ENCODE measurements at places on chromosomes 3 and 15.

- no peak for DNase-seq
These were observed 393.1 kb upstream of the ARRDC4 start for GRCh38 chr15:97567411-97567810.

- no peak for DNase-seq
These were observed 227.5 kb downstream of the ALCAM start for GRCh38 chr3:105594219-105594618.

- DNase-seq = no peak
These were observed 306.5 kb upstream of the SLITRK3 start for GRCh38 chr3:165502707-165503106.

DNA sequence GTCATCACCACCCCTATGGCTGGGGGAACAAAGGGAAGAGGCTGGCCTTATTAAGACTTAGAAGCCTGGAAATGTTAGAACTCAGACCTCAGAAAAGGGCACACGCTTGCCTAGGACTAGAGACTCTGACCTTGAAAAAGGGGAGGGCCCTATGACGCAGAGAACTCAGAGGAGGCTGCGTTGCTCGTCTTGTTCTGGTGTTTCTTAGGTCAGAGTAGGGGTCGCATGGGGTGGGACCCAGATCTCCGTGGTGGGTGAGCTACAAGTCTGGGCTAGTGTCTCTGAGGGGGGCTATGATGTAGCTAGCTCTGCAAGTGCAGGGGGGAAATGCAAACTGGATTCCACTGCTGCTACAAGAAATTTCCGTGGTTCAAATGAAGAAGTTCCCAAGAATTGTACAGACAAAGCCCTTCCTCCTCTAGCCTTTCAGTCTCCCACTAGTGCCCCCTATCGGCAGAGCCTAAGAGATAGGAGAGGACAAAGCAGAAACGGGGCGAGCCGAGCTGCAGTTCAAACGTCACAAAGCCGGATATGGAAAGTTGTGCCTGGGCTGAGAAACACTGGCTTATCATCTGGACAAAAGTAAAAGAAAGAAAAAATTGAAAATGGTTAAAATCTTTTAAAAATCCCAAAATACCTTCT lies 392.9 kb upstream of the ROBO2 start:
- DNase-seq = no peak

DNA sequence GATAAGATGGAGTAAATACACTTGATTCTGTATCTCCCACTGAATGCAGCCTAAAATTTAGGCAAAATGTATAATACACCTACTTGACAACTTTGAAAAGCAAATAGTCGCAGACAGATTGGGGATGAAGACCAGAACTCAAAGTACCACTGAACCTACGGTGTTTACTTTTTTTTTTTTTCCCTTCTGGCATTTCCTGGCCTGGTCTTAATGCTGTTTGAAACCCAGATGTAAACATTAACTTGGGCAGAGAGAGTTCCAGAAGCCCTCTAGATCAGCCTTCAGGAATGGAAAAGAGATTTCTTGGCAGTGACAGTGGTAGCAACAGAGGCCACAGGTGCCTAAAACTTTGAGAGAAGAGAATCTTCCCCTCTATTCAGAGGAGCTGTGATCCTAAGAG lies 27.8 kb downstream of the ALPK3 start:
- no peak for DNase-seq

DNA sequence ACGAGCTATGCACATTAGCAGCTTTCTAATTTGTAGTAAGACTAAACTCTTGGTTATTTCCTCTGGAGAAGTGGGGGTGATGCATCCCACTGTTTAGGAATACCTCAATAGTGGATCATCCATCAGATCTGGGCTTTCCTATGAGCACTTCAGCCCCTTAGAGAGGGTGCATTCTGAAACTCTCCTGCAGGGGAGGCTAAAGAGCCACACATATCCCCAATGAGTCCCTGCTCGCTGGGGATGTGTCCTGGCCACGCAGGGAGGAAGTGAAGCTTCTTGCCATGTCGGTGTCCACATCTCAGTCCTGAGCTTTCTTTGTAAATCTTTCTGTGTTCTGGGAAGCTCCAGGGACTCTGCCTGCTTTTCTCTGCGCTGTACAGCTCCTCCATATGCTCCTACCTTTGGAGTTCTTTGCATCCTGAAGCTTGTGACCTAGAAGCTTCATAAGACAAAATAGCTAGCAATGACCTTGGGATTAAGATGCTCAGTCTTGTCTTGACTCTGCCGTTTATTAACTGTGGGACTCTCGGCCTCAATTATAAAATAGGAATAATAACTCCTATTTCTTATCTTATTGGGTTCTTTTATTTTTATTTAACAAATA lies 28.3 kb upstream of the MASP1 start:
- DNase-seq = peak; percentile 73

DNA sequence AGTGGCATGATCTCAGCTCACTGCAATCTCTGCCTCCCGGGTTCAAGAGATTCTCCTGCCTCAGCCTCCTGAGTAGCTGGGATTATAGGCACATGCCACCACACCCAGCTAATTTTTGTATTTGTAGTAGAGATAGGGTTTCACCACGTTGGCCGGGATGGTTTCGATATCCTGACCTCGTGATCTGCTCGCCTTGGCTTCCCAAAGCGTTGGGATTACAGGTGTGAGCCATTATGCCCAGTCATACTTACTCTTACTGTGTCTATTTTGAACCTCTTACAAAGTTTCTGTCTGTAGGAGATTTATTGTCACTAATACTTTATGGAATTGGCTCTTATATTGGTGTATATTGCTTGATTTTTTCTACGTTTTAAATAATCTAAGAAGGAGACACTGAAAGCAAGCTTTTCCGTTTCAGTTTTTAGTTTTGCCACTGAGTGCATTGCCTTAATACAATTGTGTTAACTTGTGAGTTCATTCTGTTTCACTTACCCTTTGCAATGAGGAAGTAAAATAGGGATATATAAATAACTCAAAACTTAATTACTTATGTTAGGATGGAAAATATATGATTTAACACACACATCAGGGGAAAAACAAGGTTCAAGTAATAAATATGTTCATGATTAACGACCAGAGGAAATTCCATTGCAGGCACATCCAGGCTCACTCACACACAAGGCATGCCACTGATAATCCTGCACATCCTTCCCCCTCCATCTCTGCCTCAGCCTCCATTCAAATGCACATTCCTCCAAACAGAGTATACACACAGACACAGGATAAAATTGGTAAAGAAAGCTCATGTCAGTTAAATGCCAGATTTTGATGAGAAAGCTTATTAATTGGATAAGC lies 279.3 kb upstream of the RASGRP1 start:
- no peak for DNase-seq

- DNase-seq = no peak
These were observed 91.7 kb downstream of the SPATA16 start for GRCh38 chr3:173049360-173049759.

DNA sequence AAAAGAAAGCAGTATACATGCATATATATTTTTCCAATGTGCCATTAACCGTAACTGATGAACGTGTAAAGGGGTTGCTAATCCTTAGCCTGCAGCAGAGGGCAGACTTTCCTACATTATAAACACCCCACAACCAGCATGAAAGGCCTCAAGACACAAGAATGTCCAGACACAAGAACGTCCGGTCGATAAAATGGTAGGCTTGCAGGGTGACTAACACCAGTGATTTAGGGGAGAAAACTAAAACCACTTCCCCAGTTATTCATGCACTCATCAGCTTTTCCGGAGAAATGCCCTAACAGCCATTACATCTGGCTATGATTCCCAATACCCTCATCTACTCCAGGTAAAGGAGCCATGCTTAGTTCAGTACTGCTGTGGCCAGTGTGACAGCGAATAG lies 57.4 kb downstream of the LRTM1 start:
- no peak for DNase-seq

- peak; percentile 86 for DNase-seq
These were observed 103.7 kb downstream of the FRMD4B start for GRCh38 chr3:69282181-69282580.

- DNase-seq = no peak
These were observed 31.9 kb downstream of the SH3BP5 start for GRCh38 chr3:15300323-15301078.

GRCh38 chr3:163347944-163348343 lies 1730.4 kb downstream of the SI start:
- DNase-seq = no peak

- DNase-seq = no peak
These were observed 29.6 kb downstream of the FGF7 start for GRCh38 chr15:49452595-49452994.

- DNase-seq = no peak
These were observed 40.5 kb downstream of the BOC start for GRCh38 chr3:113251817-113252216.

DNA sequence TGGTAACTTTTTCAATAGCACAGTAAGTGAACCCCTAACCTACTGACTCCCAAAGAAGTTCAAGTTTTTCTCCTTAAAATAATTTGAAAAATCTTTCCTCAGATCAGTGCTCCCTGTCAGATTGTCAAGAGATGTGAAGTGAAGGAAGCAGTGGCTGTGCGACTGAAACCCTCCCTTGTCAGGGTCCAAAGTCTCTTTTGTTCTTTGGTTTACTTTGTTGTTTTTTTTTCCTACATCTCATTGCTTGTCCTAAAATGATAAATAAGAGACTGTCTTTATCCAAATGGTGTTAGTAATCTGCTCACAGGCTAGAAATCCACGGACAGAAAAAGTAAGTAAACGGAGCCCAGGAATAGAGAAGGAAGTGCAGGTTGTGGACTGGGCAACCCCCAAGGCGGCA lies 976 bp upstream of the DPPA4 start:
- no peak for DNase-seq

DNA sequence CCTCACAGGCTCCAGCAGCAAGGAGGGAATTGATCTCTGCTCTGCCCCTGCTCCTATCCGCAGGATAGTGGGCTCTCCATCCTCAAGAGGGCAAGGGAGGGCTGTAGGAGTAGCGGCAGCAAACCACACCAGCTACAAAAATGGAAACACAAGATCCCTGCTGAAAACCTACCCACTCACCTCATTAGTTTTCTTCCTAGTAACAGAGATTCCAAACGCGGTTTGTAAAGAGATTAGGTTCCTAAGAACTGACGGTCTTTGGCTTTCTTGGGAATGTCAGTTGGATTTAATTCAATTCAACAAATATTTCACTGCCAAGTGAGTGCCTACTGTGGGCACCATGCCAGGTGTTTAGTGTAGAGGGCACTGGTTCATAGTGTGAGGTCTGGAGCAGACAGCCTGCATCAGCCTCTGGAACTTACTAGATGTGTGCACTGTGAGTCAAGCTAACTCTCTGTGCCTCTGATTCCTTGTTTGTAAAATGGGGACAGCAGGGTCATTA lies 84.7 kb downstream of the MRPL46 start:
- DNase-seq = no peak

- no peak for DNase-seq
These were observed 38.5 kb downstream of the C3orf62 start for GRCh38 chr3:49238274-49239127.

DNA sequence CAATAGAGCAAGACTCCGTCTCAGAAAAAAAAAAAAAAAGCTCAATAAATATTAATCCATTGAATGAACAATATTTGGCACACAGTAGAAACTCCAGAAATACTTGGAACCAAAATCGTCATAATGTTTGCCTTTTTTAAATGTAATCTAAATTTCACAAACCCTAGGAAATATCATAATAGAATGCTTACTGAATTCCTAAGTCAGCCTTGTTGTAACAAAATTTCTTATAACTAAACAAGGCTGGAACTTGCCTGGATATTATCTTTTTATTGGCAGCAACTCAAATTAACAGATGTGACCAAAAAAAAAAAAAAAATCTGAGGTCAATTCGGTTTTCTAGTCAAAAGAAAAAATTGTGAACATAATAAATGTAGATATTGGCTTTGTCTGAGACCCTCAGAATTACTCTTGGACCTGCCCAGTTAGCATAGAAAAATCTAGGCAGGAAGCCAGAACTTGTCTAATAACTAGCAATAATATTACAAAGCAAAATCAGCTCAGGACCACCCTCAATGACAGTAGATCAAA lies 33.3 kb downstream of the GABPB1 start:
- DNase-seq = no peak

- no peak for DNase-seq
These were observed 349.4 kb downstream of the DOCK3 start for GRCh38 chr3:51024121-51024520.

- peak; percentile 82 for DNase-seq
These were observed 481 bp upstream of the CRYBG3 start for GRCh38 chr3:97821287-97821773.

DNA sequence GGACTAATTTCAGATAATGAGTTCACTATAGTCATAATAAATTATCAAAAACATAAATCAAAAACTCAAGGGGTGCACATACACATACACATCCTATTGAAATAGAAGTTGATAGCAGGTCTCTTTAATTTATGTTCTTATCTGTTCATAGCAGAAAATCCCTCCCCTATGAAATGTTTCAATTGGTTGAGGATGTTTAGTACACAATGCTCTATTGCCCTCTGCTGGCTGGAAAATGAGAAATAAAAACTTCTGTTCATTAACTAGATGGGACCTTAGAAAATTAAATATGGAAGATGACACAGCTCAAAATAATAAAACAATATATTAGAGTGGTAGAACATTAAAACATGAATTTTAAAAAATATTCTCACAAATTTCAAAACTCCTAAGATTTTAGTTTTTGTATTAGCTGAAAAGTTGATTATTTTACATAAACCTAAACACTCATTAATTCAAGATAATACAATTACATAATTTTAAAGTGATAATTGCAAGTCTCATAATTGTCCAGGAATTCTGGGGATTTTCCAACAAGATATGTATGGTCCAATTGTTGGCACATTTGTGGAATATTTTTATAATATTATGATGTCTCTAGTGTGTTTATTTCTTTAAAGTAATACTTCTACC lies 735.0 kb downstream of the ROBO1 start:
- no peak for DNase-seq

DNA sequence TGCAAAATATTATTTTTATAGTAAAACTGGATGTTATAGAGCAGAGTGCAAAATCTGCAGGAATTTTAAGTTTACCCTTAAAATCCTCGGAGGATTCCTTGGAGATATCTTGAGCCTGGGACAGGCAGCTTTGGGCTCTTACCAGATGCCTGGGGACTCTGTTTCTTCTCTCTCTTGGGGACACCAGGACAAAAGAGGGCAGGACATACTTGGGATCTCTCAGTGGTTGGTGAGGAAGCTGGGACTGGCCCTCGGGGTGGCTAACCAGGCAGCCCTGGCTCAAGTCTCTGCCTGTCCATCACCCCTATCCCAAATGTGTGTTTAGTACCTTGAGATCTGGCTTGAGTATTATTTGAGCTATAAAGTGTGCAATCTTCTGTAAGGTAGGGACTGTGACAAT lies 38.6 kb downstream of the TKT start:
- DNase-seq = peak; percentile 2

DNA sequence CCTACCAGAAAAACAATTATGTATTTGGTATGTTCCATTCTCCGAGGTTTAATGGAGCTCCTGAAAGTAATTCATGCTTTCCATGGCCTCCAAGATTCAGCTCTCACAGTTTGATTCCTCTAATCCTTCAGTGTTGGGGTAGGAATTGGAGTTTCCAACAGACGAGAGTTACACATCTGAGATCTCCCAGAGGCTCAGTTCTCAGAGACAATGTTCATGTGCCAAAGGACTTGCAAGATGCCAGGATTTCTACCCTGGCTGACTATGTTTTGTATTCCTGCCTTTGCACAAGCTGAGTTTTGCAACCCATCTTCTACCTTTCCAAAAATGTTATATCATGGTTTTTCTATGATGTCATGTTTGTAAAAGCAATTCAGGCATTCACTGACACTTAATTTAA lies 322.9 kb downstream of the ERC2 start:
- no peak for DNase-seq

GRCh38 chr3:9399746-9400145 lies 2.3 kb downstream of the SETD5 start:
- DNase-seq = no peak
